ENCODE measurements at places on chromosomes 4 and X. TPM values are rescaled to one million over a fixed set of nuclear protein-coding genes. Genes with fewer than 3 reads are reported as not detected.

Gene PNMA6F
- total RNA-seq: not detected

DNA sequence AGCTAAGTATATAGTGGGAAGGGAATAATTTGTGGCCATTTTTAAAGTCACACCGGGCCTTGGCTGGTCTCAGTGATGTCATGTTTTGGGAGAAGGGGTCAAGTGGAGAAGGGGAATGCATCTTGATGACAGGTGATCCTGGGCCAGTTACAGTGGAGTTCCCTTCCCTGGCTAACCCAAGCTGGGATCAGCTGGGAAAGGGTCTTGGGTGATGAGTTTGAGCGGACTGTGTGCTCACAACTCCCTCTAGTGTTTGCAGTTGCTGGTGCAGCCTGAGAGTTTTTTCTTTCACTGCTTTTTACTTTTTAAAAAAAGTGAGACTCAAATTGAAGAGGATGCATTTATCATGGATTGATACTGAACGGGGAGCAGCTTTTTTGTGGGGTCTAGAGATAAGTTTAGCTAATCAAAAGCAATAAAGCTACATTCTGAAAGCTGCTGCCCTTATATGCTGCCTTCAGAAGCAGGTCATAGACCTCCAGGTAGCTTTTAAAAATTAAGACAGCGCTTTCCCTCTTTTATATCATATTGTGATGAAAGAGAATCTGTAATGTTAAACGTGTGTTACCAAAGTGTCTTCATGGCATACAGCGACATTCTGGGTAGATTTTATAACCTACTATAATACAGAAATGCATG is 164.7 kb downstream of the DCLK2 start:
- no peaks in the 10 kb centered on the region for H3K27me3 ChIP-seq
- no peak overlapping the region for H3K27ac ChIP-seq
- H3K36me3 ChIP-seq: no peaks in the 10 kb centered on the region
- H3K4me1 ChIP-seq: peaks cover 13% of the 10 kb centered on the region
- H3K4me3 ChIP-seq: no peak overlapping the region
- DNase-seq: peak; percentile 55

GRCh38 chrX:139093201-139093600 is 381.7 kb upstream of the FGF13 start:
- H3K27me3 ChIP-seq: no peaks in the 10 kb centered on the region
- no peak for DNase-seq
- no peaks in the 10 kb centered on the region for H3K36me3 ChIP-seq
- peaks cover 4% of the 10 kb centered on the region for H3K4me1 ChIP-seq
- H3K4me3 ChIP-seq: no peak overlapping the region

- H3K4me3 ChIP-seq: no peak overlapping the region
- 0 out of 2 replicates have a peak, but pooled peaks cover 8% of the 10 kb centered on the region for H3K4me1 ChIP-seq
- no peaks in the 10 kb centered on the region for H3K27me3 ChIP-seq
Observed at GRCh38 chr4:128540122-128540521, 252.5 kb upstream of the PGRMC2 start.

Gene AFF1
- 8.1 TPM for total RNA-seq

Gene CABS1
- not detected for total RNA-seq

DNA sequence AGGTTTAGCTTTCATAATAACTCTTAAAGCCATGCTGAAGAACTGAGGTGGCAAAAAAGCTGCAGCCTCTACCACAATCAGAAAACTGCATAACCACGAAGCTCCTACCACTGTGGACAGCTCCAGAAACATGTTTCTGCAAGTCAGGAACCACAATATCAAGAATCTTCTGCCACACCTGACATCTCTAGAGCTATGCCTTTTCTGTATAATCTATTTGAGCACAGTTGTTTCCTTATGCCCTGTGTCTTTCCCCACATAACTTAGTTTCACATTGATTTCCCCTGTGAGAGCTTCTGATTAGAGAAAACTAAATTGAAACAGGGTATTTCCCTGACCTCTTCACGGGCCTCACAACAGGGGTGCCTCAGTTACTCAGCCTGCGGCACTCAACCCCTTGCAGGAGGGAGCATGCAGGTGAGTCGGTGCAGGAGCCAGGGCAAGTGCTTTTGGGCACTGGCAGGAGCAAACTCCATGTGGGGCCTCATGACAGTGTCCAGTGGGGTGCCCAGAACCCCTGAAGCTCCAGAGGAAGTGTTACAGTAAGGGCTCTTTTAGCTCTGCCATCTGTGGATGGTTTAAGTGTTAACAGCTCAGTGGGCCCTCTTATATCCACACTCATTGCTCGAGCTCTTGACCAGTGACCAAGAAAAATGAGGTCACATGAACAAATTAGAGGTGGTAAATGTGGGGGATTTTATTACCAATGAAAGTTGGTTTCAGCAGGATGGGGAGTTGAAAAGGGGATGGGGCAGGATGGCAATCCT is 132.8 kb upstream of the BMP3 start:
- H3K36me3 ChIP-seq: no peaks in the 10 kb centered on the region
- no peaks in the 10 kb centered on the region for H3K4me1 ChIP-seq
- H3K27me3 ChIP-seq: no peaks in the 10 kb centered on the region

DNA sequence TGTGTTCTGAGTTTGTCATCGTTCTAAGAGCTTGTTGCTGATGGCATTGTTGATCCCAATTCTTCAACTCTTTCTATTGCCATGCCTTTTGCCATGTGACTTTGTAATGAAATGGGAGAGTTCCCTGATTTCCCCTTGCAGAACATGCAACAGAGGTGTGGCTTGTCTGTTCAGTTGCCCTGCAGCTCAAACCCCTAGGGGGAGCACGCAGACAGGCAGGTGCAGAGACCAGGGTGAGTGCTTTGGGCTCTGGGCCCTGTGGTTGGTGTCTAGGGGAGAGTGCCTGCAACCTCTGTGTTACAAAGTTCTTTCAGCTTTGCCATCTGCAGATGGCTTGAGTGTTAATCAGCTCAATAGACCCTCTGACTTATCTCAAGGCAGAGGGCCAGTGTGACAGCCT is 332.7 kb downstream of the MID1IP1 start:
- no peaks in the 10 kb centered on the region for H3K4me1 ChIP-seq
- no peak overlapping the region for H3K27ac ChIP-seq

Gene BRS3
- total RNA-seq: not detected

DNA sequence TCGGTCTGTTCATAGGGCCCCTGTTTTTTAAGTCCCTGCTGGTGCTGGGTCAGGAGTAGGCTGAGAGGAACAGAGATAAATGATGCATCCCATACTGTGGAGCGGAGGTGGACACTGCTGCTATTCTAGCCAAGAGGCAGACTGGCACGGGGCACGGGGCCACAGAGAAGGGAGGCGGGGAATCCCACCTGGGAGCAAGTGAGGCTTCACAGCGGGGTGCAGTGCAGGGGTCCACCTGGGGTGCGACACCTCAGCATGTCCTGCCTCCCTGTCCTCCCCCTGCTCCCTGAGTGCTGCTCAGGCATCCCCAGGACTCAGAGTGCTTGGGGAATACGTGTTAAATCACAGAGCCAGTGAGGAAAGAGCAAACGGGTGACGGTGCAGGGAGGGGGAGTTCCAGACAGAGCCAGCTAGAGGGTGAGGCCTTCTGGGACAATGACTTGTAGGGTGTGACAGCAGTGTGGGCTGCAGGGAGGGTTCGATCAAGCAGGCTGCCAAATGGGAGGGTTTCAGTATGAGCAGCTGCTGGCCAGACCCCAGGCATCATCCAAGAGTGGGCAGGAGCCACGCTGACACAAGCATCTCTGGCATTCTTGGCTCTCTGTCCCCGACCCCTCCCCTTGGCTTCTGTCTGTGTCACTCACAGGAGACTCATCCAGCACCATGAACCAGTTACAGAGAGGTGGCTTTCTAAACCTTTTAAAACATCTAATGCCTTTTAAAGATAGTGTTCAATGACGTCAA is 13.7 kb upstream of the HTRA3 start:
- no peak overlapping the region for H3K4me3 ChIP-seq
- no peak overlapping the region for H3K27ac ChIP-seq
- H3K36me3 ChIP-seq: no peaks in the 10 kb centered on the region
- no peaks in the 10 kb centered on the region for H3K27me3 ChIP-seq
- H3K4me1 ChIP-seq: 0 out of 2 replicates have a peak, but pooled peaks cover 3% of the 10 kb centered on the region

- H3K27ac ChIP-seq: no peak overlapping the region
- no peaks in the 10 kb centered on the region for H3K36me3 ChIP-seq
- no peak overlapping the region for H3K4me3 ChIP-seq
- no peaks in the 10 kb centered on the region for H3K27me3 ChIP-seq
Observed at GRCh38 chr4:153207567-153207966, 3.3 kb downstream of the TRIM2 start.

DNA sequence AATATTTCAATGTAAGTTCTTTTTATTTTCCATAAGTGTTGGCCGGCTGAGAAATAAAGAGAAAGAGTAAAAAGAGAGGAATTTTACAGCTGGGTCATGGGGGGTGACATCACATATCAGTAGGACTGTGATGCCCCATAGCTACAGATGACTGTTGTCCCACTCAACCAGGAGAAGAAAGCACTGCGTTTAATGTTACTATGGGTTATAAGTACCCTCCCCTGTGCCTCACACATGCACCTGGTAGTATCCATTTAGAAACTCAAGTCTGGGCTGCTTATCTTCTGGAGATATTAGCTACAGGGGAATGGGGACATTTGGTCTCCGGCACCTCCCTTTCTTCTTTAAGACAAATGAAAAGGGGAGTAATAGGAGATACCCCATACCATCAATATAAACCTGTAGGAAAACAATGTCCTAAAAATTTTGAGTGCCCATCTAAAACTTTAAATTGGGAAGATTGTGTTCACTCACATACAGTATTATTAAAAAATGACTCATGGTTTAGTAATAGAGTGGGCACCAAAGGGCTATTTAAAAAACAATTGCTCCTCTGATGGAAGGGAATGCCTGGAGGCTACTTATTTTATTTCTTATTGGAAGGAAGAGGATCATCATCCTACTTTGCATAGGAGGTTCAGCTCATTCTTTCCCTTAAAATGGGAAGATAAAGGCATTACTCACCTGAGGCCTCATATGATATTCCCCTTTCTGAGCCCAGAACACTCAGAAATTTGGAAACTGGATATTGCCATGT is 18.2 kb downstream of the UGT2B11 start:
- H3K27me3 ChIP-seq: no peaks in the 10 kb centered on the region
- peaks cover 22% of the 10 kb centered on the region for H3K4me1 ChIP-seq
- peak; percentile 94 for DNase-seq
- no peaks in the 10 kb centered on the region for H3K36me3 ChIP-seq
- peak overlapping the region; percentile 88 for H3K27ac ChIP-seq

GRCh38 chrX:134895805-134896581 is 94.8 kb upstream of the SMIM10 start:
- no peak for DNase-seq
- H3K27ac ChIP-seq: no peak overlapping the region
- no peaks in the 10 kb centered on the region for H3K27me3 ChIP-seq
- H3K4me3 ChIP-seq: no peak overlapping the region
- H3K36me3 ChIP-seq: no peaks in the 10 kb centered on the region
- peaks cover 9% of the 10 kb centered on the region for H3K4me1 ChIP-seq

Gene SPACA5B
- total RNA-seq: not detected

DNA sequence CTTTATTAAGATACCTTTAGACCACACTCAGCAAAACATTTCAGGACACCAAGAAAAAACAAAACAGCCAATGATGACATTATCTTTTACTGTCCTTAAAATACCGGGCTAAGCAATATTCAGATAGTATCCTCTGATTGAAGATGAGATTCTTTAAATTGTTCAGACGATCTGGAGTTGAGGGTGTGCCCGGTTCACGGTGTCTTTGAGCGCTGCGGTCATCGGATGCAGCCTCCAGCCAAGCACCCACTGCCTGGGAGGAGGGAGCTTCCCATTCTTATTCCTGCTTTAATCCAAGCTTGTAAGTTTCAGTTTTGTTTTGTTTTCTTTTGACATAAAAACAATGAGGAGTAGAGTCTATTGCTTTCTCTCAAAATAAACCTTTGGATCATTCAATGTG is 14.1 kb downstream of the FAM149A start:
- H3K36me3 ChIP-seq: no peaks in the 10 kb centered on the region
- peaks cover 34% of the 10 kb centered on the region for H3K27me3 ChIP-seq
- H3K27ac ChIP-seq: no peak overlapping the region
- no peak for DNase-seq

DNA sequence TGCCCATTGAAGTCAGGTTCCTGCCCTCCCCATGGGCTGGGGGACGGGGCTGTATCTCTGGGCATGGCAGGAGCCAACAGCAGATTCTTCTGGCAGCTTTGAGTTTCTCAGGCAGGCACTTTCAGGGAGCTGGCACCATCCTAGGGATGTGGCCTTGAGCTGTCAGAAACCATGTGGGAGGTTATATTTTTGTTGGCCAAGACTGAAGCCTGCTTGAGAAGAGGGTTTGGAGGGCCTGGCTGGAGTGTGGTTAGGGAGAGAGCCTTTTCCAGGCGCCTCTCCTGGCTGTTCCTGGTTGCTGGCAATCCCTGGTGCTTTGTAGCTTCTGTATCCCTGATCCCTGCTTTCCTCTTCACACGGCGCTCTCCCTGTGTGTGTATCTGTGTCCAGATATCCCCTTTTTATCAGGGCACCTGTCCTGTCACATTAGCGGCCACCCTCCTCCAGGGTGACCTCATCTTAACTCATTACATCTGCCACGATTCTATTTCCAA is 30.6 kb upstream of the SORCS2 start:
- no peaks in the 10 kb centered on the region for H3K36me3 ChIP-seq
- no peak overlapping the region for H3K27ac ChIP-seq
- H3K4me3 ChIP-seq: no peak overlapping the region
- no peaks in the 10 kb centered on the region for H3K27me3 ChIP-seq
- no peaks in the 10 kb centered on the region for H3K4me1 ChIP-seq

DNA sequence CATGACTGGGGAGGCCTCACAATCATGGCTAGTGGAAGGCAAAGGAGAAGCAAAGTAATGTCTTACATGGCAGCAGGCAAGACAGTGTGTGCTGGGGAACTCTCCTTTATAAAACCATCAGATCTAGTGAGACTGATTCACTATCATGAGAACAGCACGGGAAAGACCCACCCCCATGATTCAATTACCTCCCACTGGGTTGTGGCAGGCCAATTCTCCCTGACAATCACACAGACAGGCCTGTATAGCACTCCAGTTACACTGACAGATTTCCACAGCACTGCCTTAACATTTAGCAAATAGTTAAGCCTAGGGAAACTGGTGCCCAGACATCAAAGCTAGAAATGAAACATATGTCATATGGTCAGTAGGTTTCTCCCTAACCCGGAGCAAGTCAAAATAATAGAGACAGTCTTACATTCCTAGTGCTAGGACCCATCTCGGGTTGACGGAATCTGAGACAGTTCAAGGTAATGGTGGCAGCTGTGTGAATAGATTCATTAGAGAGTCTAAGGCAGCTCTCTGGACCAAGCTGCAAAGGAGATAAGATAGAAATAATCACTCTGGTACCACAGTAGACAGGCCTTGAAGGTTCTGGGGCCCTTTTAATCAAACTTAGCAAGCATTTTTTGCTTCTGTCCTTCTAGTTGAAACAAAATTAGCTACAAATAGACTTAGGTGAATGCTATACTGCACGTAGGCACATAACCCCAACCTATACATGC is 9.4 kb upstream of the HERC5 start:
- no peak overlapping the region for H3K4me3 ChIP-seq
- peaks cover 10% of the 10 kb centered on the region for H3K4me1 ChIP-seq
- no peak overlapping the region for H3K27ac ChIP-seq
- DNase-seq: no peak
- H3K27me3 ChIP-seq: no peaks in the 10 kb centered on the region

- no peaks in the 10 kb centered on the region for H3K4me1 ChIP-seq
- no peaks in the 10 kb centered on the region for H3K27me3 ChIP-seq
- H3K36me3 ChIP-seq: no peaks in the 10 kb centered on the region
Observed at GRCh38 chrX:148134578-148134977, 153.4 kb downstream of the FMR1NB start.

- no peaks in the 10 kb centered on the region for H3K27me3 ChIP-seq
- no peak overlapping the region for H3K4me3 ChIP-seq
- H3K36me3 ChIP-seq: no peaks in the 10 kb centered on the region
- H3K27ac ChIP-seq: no peak overlapping the region
- DNase-seq: no peak
Observed at GRCh38 chr4:11469650-11470437, 41.1 kb upstream of the HS3ST1 start.

- H3K36me3 ChIP-seq: no peaks in the 10 kb centered on the region
- no peak overlapping the region for H3K4me3 ChIP-seq
- no peak overlapping the region for H3K27ac ChIP-seq
- H3K4me1 ChIP-seq: no peaks in the 10 kb centered on the region
- DNase-seq: no peak
- no peaks in the 10 kb centered on the region for H3K27me3 ChIP-seq
Observed at GRCh38 chr4:161650812-161651211, 513.0 kb downstream of the FSTL5 start.
